NCI-H460 (cell line): ENCODE measurements at places on chromosomes 11 and 22. TPM values are rescaled to one million over a fixed set of nuclear protein-coding genes. Genes with fewer than 3 reads are reported as not detected.

GRCh38 chr22:36625102-36625501, 78.5 kb downstream of the CACNG2 start:
- no peak for DNase-seq

DNA sequence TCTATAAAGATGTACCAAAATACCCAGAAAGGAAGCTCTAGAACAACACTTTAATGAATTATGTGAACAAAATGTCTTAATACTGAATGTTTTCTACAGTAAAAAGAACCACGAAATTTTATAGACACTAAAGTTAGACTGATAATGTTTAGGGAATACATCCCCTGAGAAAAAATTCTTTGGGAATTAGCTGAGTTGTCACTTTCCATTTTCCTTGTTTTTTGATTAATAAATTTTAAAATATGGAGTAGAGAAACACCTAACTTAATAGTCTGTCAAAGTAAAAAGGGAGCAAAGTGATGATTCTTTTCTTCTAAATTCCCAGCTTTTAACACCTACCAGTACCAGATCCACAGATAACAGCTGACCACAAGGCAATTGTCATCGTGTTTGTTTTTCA, 23.1 kb upstream of the SCN3B start:
- DNase-seq, result no peak

DNA sequence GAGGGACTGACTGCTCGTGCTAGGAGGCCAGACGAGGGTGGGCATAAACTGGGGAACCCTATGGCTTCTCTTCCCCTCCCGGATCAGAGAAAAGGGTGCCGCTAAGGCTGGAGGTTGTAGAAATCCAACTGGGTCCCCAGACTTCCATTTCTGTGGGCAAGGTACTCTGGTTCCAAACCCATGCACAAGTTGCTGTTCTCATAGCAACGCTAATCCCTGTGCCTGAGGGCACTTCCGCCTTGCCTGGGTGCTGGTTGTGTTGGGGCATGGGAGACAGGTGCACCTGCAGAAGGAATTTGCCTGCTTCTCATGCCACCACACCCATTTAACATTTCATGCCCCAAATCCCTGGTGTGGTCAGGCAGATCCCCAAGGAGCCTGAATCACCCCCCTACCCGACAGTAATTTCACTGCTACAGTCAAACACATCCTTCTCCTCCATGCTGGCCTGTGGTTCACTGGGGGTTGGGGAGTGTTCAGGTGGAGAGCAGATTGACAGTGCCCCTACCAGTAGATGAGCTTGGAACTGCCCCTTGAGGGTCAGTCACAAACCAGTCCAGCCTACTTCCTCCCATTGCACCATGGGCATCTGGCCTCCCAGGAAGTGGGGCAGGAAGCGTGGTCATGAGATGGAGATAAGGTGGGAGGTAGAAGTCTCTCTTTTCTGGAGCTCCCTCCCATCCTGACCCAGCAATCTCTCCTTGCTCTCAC, 1.2 kb downstream of the C2CD2L start:
- no peak for DNase-seq

- DNase-seq, result no peak
Measured at GRCh38 chr11:123760894-123761293, 6.6 kb upstream of the OR6X1 start.

The SCUBE1 gene
- total RNA-seq, result 3.2 and 5.3 TPM in 2 replicates

The KDM2A gene
- total RNA-seq, result 15.1 and 18.5 TPM in 2 replicates

The PLEKHB1 gene
- 0.15 TPM in 1 of 2 replicates, not detected in the other for total RNA-seq

The SPON1 gene
- 0.25 TPM in 1 of 2 replicates, not detected in the other for total RNA-seq

The TRIM49D1 gene
- total RNA-seq, result 0.17 TPM in 1 of 2 replicates, not detected in the other
